MG63 (cell line): ENCODE measurements at places on chromosomes 12 and 14. TPM values are rescaled to one million over a fixed set of nuclear protein-coding genes. Genes with fewer than 3 reads are reported as not detected.

DNA sequence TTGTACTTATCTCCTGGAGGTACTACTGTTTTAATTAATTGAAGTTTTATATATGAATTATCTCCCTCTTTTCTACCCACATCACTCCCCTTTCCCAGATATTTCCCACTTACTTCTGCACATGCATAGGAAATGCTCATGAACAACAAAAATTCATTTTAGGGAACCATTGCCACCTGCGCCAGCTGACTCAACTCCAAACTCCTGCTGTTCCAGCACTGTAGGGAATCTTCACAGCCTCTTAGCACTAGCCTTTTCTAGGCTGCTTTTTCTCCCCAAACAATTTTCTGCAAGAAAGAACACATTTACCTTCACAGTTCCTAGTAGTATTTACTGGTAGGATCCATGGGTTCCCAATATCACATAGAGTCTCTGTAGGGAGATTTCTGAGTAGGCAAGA, 268.4 kb downstream of the LRFN5 start:
- DNase-seq = no peak

- DNase-seq = no peak
Measured at GRCh38 chr12:48972952-48973483, 1.5 kb upstream of the WNT10B start.

- no peak for DNase-seq
Measured at GRCh38 chr14:105767315-105767714, 240.9 kb downstream of the TMEM121 start.

GRCh38 chr12:49801141-49802063, 26.8 kb downstream of the NCKAP5L start:
- no peak for DNase-seq

DNA sequence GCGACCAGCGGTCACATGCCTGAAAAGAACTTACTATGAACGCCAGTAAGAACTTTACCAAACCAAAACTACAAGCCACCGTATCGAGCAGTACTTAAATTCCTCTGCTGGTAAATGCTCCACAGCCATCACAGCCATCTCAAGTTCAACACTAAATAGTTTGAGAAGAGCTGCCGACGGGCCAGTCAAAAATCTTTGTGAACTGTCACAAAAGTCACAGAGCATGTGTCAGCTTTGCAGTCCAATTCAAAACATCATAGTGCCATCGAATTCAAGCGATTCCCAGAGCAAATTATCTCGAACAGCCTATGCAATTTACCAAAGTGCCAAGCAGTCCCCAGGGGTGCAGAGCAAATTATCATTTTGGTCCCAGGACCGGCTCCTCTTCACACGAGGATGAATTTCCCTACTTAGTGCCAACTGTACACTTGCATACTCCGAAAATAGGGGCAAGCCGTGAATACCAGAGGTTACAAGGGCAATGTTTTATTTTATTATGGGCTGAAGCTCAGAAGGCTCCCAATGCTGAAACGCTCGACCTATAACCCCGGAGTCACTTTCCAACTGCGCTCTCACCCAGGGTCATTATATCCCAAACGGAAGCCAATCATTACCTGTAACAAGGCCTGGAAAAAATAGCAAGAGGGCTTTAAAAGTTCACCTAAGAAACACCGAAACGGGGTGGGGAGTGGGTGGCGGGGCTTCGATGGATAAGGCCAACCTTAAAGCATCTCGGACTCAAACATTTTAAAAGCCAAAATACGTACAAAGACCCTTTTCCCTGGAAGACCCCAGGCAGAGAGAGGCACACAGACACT, 1.1 kb downstream of the LRP6 start:
- DNase-seq = no peak

GRCh38 chr14:25237845-25238244, 187.9 kb upstream of the STXBP6 start:
- DNase-seq = peak; percentile 1

GRCh38 chr12:25757037-25757665, 201.3 kb upstream of the RASSF8 start:
- DNase-seq = no peak

- DNase-seq = no peak
Measured at GRCh38 chr12:111673503-111673902, 12.3 kb downstream of the BRAP start.

Gene KCNH3
- not detected in 2 replicates for total RNA-seq
